RPMI7951 (cell line): ENCODE measurements at places on chromosomes 11 and 22. TPM values are rescaled to one million over a fixed set of nuclear protein-coding genes. Genes with fewer than 3 reads are reported as not detected.

Gene C11orf97
- not detected in 2 replicates for total RNA-seq

Gene OR52A5
- total RNA-seq, result not detected in 2 replicates

Gene GRIK4
- not detected in 2 replicates for total RNA-seq

Gene ANO9
- total RNA-seq, result not detected in 2 replicates

Gene LINC01488
- total RNA-seq, result not detected in 2 replicates

Gene OR5A2
- not detected in 2 replicates for total RNA-seq

Gene CDC42EP1
- total RNA-seq, result 18.4 and 19.7 TPM in 2 replicates

Gene FGF3
- total RNA-seq, result not detected in 2 replicates

Gene GSTT2B
- 18.5 and 21.4 TPM in 2 replicates for total RNA-seq

Gene PTPMT1
- total RNA-seq, result 86.9 and 103 TPM in 2 replicates

Gene LTBP3
- 20.9 and 38.4 TPM in 2 replicates for total RNA-seq

Gene TMPRSS13
- not detected in 2 replicates for total RNA-seq

Gene DEAF1
- total RNA-seq, result 15.4 and 23.8 TPM in 2 replicates

Gene PRG3
- not detected in 2 replicates for total RNA-seq

Gene SNX32
- 0.20 TPM in 1 of 2 replicates, not detected in the other for total RNA-seq

Gene F2
- not detected in 2 replicates for total RNA-seq

Gene GCAT
- 15.1 and 24.4 TPM in 2 replicates for total RNA-seq

Gene SCGB1A1
- not detected in 2 replicates for total RNA-seq

Gene GPHA2
- total RNA-seq, result not detected in 2 replicates

Gene SMIM35
- total RNA-seq, result not detected in 2 replicates

Gene SCO2
- total RNA-seq, result 5.0 and 9.2 TPM in 2 replicates

Gene MOGAT2
- total RNA-seq, result not detected in 2 replicates

Gene ART1
- total RNA-seq, result not detected in 2 replicates

Gene DUSP8
- 0.10 and 0.24 TPM in 2 replicates for total RNA-seq

Gene TRIM51
- not detected in 2 replicates for total RNA-seq

Gene KRTAP5-9
- total RNA-seq, result not detected in 2 replicates

Gene HRAS
- total RNA-seq, result 65.8 and 81.1 TPM in 2 replicates

Gene DGAT2
- 2.4 TPM in 2 replicates for total RNA-seq

Gene CCDC73
- total RNA-seq, result 0.10 TPM in 1 of 2 replicates, not detected in the other

Gene EMID1
- total RNA-seq, result 0.29 TPM in 1 of 2 replicates, not detected in the other

Gene CTSF
- total RNA-seq, result 26.3 and 27.5 TPM in 2 replicates

Gene NXPE1
- not detected in 2 replicates for total RNA-seq

Gene DBX1
- total RNA-seq, result not detected in 2 replicates
